NCI-H2081 treated with DMSO at 0.1 percent for 48 hours (cell line): ENCODE measurements at places on chromosomes 7 and 10.

- no peak for DNase-seq
Observed at GRCh38 chr7:52917982-52918578, 117.4 kb upstream of the POM121L12 start.

GRCh38 chr7:142657376-142657775, 91.9 kb upstream of the PRSS1 start:
- DNase-seq = no peak

DNA sequence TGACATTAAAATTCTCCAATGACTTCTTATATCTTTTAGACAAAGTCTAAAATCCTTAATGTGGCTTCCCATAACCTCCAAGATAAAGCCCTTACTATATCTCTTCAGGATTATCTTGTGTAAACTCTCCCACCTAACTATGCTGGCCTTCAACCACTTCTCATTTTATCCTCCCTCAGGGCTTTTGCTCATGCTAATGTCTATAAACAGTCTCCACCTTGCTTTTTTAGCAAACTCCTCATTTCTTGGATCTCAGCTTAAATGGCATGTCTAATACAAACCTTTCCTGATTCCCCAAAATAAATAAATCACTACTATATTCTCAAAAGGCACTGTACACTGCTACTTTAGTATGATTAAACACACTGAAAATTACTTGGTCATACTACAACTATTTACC, 181.2 kb downstream of the LRRN3 start:
- DNase-seq = no peak

DNA sequence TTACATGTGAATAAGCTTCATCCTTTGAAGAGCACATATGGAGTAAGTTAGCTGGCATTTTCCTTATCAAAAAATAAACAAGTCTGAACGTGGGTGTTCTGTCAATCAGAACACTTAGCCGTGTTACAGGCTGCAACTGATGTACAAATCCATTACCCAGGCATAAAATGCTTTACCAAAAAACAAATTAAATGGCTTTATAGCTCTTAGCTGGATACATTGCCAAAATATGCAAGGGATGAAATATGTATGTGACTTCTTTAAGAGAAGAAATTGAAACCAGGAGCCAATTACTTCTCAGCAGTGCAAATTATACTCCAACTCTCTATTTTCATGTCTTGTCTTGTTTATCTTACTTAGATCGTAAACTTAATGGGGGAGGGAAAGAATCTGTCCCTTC, 214.8 kb downstream of the DGKB start:
- DNase-seq = no peak

GRCh38 chr7:130277763-130278643, 11.3 kb downstream of the CPA2 start:
- DNase-seq = no peak

DNA sequence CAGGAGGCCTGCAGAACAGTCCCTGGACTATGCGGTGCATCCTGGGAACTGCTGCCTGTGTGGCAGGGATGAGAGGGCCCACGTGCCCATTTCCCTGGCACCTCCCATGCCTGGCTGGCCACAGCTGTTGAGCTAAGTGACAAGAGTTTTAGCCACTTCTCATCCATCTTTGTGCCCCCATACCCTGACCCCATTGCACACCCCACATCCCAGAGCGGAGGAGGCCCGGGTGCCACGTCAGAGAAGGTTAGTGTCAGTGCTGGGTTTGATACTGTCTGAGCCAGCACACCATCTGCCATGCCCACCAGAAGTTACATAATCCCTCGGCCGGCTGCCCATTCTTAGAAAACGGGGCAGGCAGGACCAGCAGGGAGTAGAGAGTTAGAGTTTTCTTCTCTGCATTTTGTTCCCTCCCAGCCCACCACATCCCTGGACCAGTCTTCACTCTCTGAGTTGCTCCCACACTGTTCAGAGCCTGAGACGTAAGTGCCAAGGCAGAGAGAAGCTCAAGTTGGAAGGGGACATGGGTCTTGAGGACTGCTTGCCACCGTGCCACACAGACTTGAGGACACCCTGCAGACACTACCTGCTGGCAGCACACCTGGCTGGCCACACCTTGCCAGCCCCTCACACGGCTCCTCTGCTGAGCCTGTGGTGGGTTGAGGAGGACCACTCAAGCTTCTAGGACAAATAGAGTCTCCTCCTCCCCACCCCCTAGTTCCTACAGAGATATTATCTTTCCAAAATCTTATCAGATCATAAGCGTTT, 13.1 kb downstream of the UNC5B start:
- DNase-seq = no peak

- DNase-seq = no peak
Observed at GRCh38 chr7:45000093-45001032, at the start of gene CCM2. CCM2 (plus strand) TSS chr7:45000201; CDS start chr7:45000334, 133 bp downstream.

GRCh38 chr7:3493499-3493898, 192.4 kb downstream of the SDK1 start:
- no peak for DNase-seq

DNA sequence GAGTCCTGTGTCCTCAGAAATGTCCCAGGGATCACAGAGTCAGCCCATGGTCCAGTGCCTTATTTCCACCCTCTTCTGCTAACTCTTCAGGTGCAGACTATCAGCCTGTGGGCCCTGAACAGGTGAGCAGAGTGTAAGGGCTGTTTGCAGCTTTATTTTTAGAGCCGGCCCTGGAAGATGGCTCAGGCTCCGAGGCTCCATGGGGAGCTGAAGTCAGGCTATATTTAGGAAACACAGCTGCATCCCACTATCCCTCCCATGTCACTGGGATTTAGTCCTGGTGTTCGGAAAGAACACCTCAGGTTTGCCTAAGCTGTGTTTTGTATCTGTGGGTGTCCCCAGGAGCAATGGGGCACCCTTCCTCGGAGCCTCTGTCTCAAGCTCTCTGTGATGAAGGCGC, 126.9 kb downstream of the RPS24 start:
- no peak for DNase-seq

DNA sequence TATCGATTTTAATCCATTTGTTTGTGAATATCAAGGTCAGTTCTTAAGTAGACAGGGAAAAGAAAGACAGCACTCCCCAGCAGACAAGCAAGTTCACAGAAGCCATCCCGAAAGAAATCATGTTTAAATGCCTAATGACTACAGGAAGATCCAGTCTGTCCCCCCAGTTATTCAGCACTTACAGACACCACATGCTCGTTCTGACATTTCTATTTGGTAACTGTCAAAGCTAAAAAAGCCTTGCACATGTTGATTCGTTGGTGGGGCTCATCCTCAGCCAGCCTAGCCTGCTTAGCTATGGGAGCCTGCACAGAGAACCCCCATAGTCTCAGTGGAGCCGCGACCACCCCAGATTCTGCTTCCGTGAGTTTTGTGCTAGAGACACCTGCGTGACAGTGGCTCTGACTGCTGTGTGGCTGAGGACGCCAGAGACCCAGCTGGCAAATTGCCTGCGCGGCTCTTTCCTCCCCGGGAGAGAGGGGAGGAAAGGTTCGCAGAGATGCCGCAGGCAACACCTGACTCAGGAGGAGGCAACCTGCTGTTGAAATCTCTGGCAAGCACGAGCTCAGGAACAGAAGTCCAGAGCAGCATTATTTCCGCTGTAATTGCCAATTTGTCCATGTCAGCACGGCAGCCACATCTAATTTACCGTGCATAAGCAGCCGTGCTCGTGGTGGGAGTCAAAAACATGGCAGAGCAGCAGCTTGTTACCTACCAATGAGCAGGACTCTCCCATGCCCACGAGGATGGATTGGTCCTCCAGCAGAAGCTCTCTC, 194.2 kb downstream of the GPAM start:
- no peak for DNase-seq

- DNase-seq = no peak
Observed at GRCh38 chr10:98289802-98290209, 21.8 kb upstream of the LOXL4 start.

- no peak for DNase-seq
Observed at GRCh38 chr7:37251222-37251621, 197.4 kb downstream of the ELMO1 start.

DNA sequence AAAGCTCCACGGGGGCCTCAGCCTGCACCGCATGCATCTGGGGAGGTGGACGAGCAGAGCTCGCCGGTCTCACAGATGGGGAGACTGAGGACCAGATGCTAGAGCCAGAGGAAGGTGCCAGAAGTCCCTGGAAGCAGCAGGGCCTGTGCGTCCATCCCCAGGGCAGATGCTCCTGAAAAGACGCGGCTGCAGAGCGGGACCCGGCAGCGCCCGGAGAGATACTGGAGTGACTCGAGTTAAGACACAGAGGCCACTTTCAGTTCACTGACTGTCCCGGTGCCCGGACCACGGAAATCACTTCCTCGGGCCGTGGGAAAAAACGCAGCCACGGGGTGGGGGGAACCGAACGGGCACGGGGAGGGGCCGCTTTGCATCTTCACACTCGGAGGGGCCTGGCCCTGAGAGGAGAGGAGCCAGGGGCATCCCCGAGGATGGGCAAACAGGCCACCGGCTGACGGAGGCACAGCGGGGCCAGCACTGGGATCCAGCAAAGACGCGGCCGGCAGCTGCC, 85.4 kb downstream of the FOXL3 start:
- no peak for DNase-seq

- DNase-seq = no peak
Observed at GRCh38 chr10:118506671-118507590, 88.5 kb downstream of the PRLHR start.
